ENCODE measurements at places on chromosomes 13 and 19. TPM values are rescaled to one million over a fixed set of nuclear protein-coding genes. Genes with fewer than 3 reads are reported as not detected.

DNA sequence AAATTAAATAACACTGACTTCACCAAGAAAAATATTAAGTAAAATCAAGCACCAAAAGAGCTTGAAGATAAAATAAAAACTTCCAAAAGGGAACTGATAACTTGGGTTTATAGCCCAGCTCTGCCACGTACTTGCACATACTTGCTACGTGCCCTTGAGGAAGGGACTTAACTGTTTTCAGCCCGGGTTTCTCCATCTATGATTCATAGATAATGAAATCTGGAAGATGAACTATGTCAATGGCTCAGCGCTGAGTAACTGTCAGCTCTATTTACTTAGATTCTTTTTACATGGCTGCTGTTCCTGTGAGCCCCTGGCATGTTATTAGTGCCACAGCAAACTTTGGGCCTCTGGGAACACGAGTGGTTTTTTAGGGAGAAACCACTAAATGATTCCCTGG is 9.6 kb upstream of the ZC3H13 start:
- no peaks in the 10 kb centered on the region for H3K27me3 ChIP-seq
- DNase-seq, result no peak
- H3K4me1 ChIP-seq, result no peaks in the 10 kb centered on the region
- no peak overlapping the region for H3K27ac ChIP-seq

- H3K4me1 ChIP-seq, result no peaks in the 10 kb centered on the region
- no peaks in the 10 kb centered on the region for H3K27me3 ChIP-seq
- no peaks in the 10 kb centered on the region for H3K36me3 ChIP-seq
Observed at GRCh38 chr13:39847336-39847735, 191.9 kb downstream of the COG6 start.

PSG2 gene
- total RNA-seq, result not detected

DNA sequence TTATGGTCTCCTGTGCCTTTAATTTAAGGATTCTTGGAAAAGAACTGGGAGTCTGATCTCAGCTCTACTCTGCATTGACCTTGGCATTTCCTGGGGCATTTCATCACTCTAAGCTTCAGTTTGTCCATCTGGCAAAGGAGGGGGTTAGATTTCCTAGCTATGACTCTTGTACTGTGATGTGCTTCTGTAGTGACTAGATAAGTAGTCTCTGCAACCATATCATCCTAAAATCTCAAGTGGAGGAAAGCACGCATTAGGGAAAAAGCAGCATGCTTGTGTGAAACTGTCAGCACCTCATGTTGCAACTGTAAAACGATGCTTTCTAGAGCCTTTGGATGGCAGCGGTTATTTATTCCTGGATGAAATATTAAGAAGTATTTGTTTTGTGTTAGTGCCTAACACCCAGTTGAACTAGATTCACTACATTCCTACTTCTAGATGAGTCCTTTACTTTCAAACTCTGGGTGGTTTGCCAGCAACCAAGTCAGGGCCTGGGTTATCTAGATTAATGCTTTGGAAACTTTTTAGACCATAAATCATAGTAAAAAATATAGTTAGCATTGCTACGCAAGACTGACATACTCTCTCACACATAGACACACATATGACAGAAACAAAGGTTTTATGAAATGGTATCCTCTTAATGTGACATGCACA is 6.8 kb downstream of the WDFY2 start:
- H3K4me1 ChIP-seq, result peaks cover 15% of the 10 kb centered on the region
- no peaks in the 10 kb centered on the region for H3K27me3 ChIP-seq
- H3K36me3 ChIP-seq, result no peaks in the 10 kb centered on the region
- DNase-seq, result no peak
- peak overlapping the region; percentile 22 for H3K27ac ChIP-seq
- peak overlapping the region; percentile 6 for H3K4me3 ChIP-seq
